ENCODE measurements at places on chromosomes 2 and 18. TPM values are rescaled to one million over a fixed set of nuclear protein-coding genes. Genes with fewer than 3 reads are reported as not detected.

DNA sequence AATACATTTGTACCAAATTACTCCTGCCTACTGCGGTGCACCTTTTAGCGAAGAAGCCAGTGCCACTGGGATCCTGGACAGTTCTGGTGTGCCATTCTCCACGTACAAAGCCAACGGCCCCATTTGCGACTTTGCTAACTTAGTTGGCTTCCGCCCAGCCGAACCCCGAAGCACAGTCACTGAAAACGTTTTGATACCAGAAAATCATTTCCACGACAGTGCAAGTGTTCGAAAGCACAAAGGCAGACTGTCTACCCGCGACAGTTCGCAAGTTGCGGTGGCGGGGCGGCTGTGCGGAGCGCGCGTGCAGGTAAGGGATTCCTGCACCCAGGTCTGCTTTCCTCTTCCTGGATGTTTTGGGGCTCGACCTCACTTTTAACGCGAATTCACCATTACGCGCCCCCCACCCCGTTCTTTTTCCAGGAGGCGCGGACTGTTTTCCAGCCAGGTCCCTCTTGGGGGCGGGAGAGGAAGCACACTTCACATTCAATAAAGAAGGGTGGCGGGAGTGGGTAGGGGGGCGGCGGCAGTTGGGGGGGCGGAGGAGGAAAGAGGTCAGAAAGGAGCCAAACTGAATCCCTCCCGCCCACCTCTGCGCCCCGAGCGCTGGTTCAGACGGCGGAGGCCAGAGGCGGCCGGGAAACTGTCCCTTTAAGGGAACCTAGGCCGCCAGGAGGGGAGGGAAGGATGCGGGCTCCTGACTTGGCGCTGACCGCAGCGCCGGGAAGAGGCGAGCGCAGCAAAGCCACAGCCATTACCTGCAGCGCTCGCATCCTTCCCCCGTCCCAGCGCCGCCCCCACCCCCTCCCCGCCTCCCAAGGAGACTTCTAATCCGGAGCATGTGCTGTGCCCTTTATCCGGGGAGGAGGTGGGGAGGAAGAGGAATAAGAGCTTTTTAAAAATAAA is 107.4 kb upstream of the KCTD1 start:
- no peaks in the 10 kb centered on the region for H3K27me3 ChIP-seq
- H3K36me3 ChIP-seq, result no peaks in the 10 kb centered on the region
- DNase-seq, result peak; percentile 40
- peak overlapping the region; percentile 88 for H3K4me3 ChIP-seq

- no peak for DNase-seq
- no peak overlapping the region for H3K27ac ChIP-seq
- H3K36me3 ChIP-seq, result no peaks in the 10 kb centered on the region
- H3K27me3 ChIP-seq, result no peaks in the 10 kb centered on the region
Observed at GRCh38 chr2:112824694-112825085, 11.9 kb downstream of the IL1B start.

DNA sequence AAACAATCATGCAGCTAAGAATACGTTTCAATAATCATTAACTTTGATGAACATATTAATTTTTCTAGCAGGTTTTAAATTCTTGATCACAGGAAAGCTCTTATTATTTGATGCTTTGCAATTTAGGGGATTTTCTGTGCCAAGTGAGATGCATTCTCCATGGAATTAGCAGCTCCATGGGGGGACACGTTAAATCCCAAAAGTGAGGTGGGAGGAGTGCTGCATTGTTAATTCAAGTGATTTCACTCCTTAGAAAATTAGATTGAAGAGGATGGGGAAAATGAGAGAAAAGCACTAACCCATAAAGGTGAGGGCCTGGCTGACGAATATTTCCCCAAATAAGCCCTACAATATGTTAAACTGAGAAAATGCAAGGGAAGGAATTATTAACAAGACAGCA is 69.2 kb downstream of the ACVR1C start:
- H3K27ac ChIP-seq, result no peak overlapping the region
- H3K36me3 ChIP-seq, result no peaks in the 10 kb centered on the region
- H3K4me3 ChIP-seq, result no peak overlapping the region
- H3K4me1 ChIP-seq, result no peaks in the 10 kb centered on the region
- DNase-seq, result no peak
- no peaks in the 10 kb centered on the region for H3K27me3 ChIP-seq

GRCh38 chr2:197205585-197206215 is 104.9 kb downstream of the ANKRD44 start:
- H3K27me3 ChIP-seq, result no peaks in the 10 kb centered on the region
- no peak for DNase-seq
- no peak overlapping the region for H3K27ac ChIP-seq
- H3K4me3 ChIP-seq, result no peak overlapping the region

- H3K27ac ChIP-seq, result no peak overlapping the region
- no peak for DNase-seq
- no peak overlapping the region for H3K4me3 ChIP-seq
- no peaks in the 10 kb centered on the region for H3K27me3 ChIP-seq
Observed at GRCh38 chr2:53575721-53576124, 191.9 kb upstream of the CHAC2 start.

DNA sequence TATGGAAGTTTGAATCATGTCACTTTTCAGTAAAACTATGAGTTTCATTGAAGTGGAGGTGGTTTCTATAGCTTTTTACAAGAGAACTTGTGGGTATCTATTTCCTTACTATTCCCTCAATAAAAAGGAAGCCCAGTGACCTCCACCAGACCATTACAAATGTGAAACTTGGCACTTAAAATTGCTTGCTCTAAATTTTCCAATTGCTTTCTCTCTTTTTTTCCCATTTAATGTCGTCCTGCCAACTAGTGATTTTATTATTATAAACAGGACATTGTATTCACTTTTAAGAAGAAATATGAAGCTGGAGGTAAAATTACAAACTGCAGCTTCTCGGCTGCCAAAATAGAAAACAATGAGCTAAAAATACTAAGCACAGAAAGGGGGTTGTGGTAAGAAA is 208.2 kb upstream of the ALPP start:
- H3K4me1 ChIP-seq, result no peaks in the 10 kb centered on the region
- no peaks in the 10 kb centered on the region for H3K27me3 ChIP-seq
- no peak for DNase-seq
- peak overlapping the region; percentile 75 for H3K27ac ChIP-seq
- no peak overlapping the region for H3K4me3 ChIP-seq

- no peak overlapping the region for H3K27ac ChIP-seq
- no peaks in the 10 kb centered on the region for H3K4me1 ChIP-seq
- no peaks in the 10 kb centered on the region for H3K36me3 ChIP-seq
- peaks cover 31% of the 10 kb centered on the region for H3K27me3 ChIP-seq
Observed at GRCh38 chr2:206443735-206444527, 599 bp downstream of the ADAM23 start.

DNA sequence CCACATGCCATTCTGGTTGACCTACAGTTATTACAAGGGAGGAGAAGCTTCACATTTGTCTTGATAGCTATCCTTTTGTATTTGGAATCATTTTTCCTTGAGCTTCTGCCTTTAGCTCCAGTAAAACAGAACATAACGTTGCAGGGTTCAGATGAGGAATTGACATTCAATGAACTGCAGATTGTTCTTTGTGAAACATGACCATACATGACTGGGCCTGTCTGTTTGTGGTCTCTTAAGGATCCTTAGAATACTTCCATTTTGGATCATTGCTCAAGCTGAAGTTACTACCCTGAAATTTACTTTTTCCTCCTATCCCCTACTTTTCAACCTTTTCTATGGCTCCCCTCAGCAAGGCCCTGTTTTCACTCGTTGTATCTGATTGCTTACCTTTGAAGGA is 1281.7 kb upstream of the CELF4 start:
- no peaks in the 10 kb centered on the region for H3K27me3 ChIP-seq
- H3K4me1 ChIP-seq, result no peaks in the 10 kb centered on the region
- no peaks in the 10 kb centered on the region for H3K36me3 ChIP-seq
- DNase-seq, result no peak
- no peak overlapping the region for H3K4me3 ChIP-seq

SERPINB4 gene
- 0.66 TPM for total RNA-seq

TNS1 gene
- 577 TPM for total RNA-seq

CNDP1 gene
- total RNA-seq, result not detected

CHRNA1 gene
- not detected for total RNA-seq

CYS1 gene
- 1.6 TPM for total RNA-seq

ANTXR1 gene
- 68.8 TPM for total RNA-seq

UGT1A8 gene
- not detected for total RNA-seq
